ENCODE measurements at places on chromosomes 11 and 22. TPM values are rescaled to one million over a fixed set of nuclear protein-coding genes. Genes with fewer than 3 reads are reported as not detected.

The TSGA10IP gene
- not detected for total RNA-seq

The OR8G1 gene
- total RNA-seq = not detected

The MMP8 gene
- total RNA-seq = not detected

The FERMT3 gene
- total RNA-seq = 190 TPM

The ABCG4 gene
- not detected for total RNA-seq

The RBMXL2 gene
- not detected for total RNA-seq

The TEX54 gene
- not detected for total RNA-seq

The TRIM22 gene
- total RNA-seq = 317 TPM

The MAFF gene
- total RNA-seq = 5.0 TPM

The OR51B4 gene
- total RNA-seq = not detected

The SELENOM gene
- 2.2 TPM for total RNA-seq

The ANO1 gene
- not detected for total RNA-seq

The PIM3 gene
- total RNA-seq = 44.7 TPM

The MMP12 gene
- not detected for total RNA-seq

The ZNF280B gene
- 1.9 TPM for total RNA-seq

The RASD2 gene
- not detected for total RNA-seq

The ZNF214 gene
- not detected for total RNA-seq

GRCh38 chr11:57288771-57289579 is 35.8 kb downstream of the TNKS1BP1 start:
- DNase-seq = no peak

DNA sequence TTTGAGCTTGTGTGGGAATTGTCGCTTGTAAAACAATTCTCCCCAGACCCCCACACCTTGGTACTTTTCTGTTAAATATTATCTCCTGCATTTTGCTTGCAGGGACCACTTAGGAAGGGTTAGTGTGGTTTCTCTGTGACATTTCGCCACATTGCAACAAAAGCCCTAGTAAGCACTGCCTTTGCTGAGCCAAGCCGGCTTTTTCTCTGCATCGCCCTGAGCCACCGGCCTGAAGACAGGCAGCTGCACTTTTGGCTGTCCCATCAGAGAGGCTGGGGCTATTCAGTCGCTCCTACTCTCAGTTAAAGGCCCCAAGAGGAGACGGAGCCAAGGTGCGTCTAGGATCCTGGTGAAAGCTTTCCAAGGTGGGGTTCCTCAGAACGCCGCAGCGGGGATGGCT is 5.7 kb downstream of the MPPED1 start:
- DNase-seq = no peak

DNA sequence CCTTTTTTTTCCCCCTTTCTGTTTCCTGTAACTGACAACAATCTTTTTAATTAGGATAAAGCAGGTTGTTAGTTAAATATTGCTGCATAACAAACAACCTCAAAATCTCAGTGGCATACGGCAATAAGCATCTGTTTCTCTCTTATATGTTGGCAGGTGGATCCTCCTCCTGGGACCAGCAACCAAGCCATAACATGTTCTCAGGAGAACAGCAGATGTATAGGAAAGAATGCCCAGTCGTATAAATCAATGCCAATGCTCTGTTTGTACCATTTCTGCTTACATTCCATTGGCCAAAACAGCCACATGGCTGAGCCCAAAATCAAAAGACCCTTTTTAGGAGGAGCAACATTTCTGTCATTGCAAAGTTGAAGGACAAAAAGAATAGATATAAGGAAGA is 445.7 kb downstream of the AASDHPPT start:
- DNase-seq = no peak

DNA sequence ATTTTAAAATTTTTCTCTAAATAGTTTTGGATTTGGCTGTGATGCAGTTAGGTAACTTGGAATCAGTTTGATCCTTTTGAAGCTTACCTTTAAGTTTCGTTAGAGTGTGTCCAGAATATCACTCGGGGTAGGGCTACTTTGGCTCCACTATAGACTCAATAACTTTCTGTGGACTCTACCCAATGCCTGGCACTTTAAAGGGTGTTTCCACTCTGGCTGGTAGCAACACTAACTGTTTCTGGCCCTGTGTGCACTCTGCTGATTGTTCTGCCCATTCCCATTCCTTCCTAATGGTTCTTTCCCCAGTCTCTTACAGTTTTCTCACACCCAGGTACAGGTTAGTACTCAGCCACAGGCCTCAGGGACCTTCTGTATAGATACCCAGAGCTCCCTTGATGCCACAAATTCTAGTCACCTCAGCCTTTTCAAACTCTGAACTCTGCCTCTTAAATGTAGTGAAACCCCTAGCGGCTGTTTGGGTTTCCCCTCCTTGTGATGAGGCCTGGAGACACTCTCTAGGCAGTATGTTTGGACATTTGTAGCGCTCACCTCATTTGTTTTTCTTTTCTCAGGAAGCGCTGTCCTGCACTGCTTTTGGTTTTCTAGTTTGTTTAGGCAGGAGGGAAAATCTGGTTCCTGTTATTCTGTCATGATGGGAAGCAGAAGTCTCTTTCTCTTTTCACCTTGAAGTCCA is 16.8 kb downstream of the CUL5 start:
- no peak for DNase-seq

- peak; percentile 60 for DNase-seq
These were observed 12.2 kb upstream of the OR52D1 start for GRCh38 chr11:5476186-5476819.

GRCh38 chr11:69154211-69154913 is 1.4 kb upstream of the SMIM38 start:
- DNase-seq = no peak

GRCh38 chr22:22201185-22201929 is 43.2 kb upstream of the VPREB1 start:
- DNase-seq = peak; percentile 80

GRCh38 chr11:20443596-20443995 is 56.1 kb downstream of the PRMT3 start:
- peak; percentile 11 for DNase-seq

- peak; percentile 88 for DNase-seq
These were observed at the start of gene MEI1 for GRCh38 chr22:41699264-41700107. Gene MEI1 (plus strand): TSS chr22:41699503. CDS start chr22:41699539, 36 bp downstream.

- no peak for DNase-seq
These were observed 36.4 kb downstream of the KCNQ1 start for GRCh38 chr11:2481253-2481652.

- DNase-seq = no peak
These were observed 9.2 kb upstream of the TSKU start for GRCh38 chr11:76773921-76774361.

- no peak for DNase-seq
These were observed 33.4 kb upstream of the EIF3D start for GRCh38 chr22:36562261-36562835.

GRCh38 chr11:2655016-2655719 is 44.6 kb downstream of the KCNQ1OT1 start:
- DNase-seq = no peak

DNA sequence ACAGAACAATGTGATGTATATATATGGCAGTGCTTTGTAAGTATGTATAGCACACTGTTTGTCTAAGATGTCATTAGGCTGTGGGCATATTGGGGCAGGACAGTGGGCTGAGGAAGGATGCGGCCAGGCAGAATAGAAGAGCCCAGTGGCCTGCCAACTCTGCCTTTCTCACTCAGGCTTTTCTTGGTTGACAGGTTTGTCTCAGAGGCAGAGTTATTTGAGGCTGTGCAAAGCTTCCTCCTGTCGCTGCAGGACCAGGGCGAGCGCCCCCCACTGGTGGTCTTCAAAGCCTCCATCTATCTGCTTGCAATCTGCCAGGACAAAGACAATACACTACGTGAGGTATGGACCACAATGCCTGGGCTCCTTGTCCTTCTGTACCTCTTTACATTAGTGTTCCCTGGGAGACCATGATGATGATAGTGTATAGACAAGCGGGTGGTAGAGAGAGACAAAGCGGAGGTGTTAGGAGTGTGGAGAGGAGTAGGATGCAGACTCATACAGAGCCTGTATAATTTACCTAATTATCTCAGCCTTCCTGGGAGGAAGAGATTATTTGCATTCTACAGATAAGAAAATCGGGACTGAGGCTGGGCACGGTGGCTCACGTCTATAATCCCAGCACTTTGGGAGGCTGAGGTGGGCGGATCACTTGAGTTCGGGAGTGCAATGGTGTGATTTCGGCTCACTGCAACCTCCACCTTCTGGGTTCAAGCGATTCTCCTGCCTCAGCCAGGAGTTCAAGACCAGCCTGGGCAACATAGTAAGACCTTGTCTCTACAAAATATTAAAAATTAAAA is 37.3 kb upstream of the CCDC134 start:
- peak; percentile 12 for DNase-seq

GRCh38 chr22:36149441-36149840 is 11.1 kb downstream of the APOL3 start:
- DNase-seq = no peak

DNA sequence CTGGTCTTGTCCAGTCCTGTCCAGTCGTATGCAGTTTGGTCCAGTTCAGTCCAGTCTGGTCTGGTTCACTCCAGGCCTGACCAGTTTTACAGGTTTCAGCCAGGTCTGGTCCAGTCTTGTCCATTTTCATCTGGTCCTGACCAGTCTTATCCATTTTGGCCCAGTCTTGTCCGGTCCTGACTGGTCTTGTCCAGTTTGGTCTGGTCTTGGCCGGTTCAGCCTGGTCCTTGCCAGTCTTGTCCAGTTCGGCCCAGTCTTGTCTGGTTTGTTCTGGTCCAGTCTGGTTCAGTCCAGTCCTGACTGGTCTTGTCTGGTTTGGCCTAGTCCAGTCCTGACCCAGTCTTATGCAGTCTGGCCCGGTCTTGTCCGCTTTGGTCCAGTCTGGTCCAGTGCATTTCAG is 380.2 kb downstream of the OR4C45 start:
- DNase-seq = no peak

- DNase-seq = no peak
These were observed 4.9 kb downstream of the PLXNB2 start for GRCh38 chr22:50302564-50302963.

GRCh38 chr11:92436034-92436920 is 211.7 kb downstream of the FAT3 start:
- DNase-seq = no peak

GRCh38 chr11:122758339-122758738 is 80.0 kb upstream of the CRTAM start:
- no peak for DNase-seq

GRCh38 chr22:43544289-43544673 is 132.5 kb downstream of the MPPED1 start:
- no peak for DNase-seq

GRCh38 chr11:17930544-17931125 is 82.2 kb downstream of the SERGEF start:
- no peak for DNase-seq

DNA sequence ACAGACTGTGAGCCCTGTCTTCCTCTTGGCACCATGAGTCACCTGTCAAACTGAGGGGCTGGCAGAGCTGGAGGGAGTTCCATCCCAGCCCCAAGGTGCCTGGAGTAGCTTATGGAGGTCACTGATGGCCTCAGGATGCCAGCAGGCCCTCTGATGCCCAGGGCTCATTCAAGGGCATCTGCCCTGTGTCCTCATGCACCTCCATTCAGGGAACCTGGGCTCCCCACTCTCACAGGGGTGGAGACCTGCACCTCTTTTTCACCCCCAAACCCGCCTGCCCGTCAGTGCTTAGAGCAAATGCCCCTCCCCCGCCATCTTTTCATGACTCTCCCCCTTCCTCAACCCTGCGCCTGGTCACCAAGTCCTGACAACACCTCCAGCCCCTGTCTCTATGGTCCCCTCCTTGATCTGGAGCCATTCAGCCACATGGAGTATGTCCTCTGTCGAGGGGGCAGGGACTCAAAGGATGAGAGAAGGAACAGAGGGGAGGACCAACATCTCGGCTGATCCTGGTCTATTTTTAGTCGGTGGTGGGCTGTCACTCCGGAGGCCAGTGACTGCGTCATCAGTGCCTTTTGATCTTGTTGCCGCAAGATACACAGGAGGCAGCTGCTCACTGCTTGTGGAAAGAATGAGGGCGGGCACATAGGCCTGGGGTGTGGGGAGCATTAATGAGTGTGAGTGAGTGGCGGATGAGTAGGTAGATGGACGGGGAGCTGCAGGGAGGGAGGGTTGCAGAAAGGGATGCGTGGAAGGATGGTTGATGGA is 72.2 kb downstream of the CDKN1C start:
- no peak for DNase-seq

GRCh38 chr22:28907311-28908008 is 24.1 kb downstream of the ZNRF3 start:
- no peak for DNase-seq

DNA sequence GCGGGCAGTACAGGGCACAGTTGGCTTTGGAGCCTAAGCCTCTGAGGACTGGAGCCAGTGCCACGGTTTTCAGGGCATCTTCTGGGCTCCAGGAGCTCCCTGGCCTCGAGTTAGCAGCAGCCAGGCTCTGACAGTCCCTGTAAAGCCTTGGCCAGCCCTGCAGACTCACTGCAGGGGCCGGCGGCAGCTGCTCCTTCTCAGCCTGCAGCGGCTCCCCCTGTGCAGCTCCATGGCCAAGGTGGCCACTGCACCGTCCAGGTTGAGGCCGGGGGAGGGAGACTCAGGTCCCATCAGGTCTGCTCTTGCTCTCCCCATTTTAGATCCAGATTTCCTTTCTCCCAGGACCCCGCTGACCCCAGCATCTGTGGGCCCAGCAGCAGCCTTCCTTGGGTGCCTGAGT is 1461.1 kb downstream of the BRD1 start:
- no peak for DNase-seq

DNA sequence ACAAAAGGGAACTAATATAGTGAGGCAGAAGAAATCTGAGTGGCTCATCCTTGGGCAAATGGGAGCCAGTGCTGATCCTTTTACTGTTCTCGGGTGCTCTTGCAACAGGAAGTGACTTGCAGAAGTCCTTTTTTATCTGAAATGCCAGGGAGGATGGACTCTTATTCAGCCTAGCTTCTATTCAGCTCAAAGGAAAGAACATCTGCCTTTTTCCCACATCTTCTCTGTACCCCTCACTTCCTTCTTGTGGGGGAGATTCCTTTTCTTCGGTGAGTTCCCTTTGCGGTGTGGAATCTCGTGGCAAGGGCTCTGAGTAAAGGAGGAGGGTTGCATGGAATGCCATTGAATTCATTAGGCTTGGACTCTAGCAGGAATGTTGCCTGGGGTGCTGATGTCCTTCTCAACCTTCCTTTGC is 76.2 kb downstream of the ZBTB16 start:
- no peak for DNase-seq

GRCh38 chr11:108713076-108713790 is 48.4 kb downstream of the DDX10 start:
- DNase-seq = no peak

GRCh38 chr11:1863352-1864216 is 10.7 kb downstream of the LSP1 start:
- DNase-seq = no peak

GRCh38 chr22:46229701-46230100 is 20.4 kb downstream of the CDPF1 start:
- DNase-seq = no peak

GRCh38 chr11:121618516-121618915 is 165.7 kb upstream of the SORL1-AS1 start:
- DNase-seq = no peak

Measured in activated CD4-positive, alpha-beta T cell treated with anti-CD3 and anti-CD28 coated beads, Interleukin-2, amount 10 ng/mL, durations not matched to agents 7 days and 5 days (primary cell).